Hepatocyte (in vitro differentiated cells): ENCODE measurements at places on chromosomes 4 and X.
A peak's percentile ranks its signal among the peaks of the same experiment; 100 is the strongest.

DNA sequence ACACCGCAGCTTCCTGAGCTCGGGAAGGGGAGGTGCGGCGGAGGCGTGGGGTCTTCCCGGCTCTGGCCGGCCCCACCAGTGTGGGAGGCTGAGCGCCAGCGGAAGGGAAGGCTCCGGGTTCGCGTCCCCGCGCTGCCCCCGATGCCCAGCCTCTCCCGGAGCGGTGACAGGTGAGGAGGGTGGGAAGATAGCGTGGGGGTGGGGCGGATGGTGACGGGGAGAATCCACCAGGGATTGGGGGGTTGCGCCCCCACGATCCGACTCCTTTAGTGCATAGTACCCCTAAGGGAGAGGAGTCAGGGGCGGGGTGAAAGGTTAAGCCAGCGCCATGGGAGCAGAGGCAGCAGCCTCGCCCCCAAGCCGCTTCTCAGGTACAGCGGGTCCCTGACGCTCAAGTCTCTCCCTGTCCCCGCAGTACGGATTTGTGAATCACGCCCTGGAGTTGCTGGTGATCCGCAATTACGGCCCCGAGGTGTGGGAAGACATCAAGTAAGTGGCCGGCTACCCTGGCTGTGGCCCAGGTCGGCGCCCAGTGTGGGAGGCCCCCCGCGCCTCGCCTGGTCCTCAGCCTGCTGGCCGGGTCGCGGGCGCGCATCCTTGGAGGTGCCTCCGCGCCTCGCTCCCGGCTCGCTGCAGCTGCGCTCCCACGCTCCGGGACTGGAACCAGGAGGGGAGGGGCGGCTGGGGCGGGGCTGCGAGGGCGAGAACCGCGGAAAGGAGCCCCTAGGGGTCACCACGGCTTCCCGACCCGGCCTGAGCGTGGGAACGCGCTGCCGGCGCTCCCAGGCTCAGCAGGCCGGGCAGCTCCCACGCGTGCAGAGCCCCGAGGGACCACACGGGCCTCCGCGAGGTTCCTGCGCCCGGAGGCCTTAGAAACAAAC is 791 bp downstream of the GUCY1B1 start:
- peak; percentile 50 for DNase-seq

- no peak for DNase-seq
Observed at GRCh38 chr4:29540439-29541102, 1179.6 kb upstream of the PCDH7 start.

DNA sequence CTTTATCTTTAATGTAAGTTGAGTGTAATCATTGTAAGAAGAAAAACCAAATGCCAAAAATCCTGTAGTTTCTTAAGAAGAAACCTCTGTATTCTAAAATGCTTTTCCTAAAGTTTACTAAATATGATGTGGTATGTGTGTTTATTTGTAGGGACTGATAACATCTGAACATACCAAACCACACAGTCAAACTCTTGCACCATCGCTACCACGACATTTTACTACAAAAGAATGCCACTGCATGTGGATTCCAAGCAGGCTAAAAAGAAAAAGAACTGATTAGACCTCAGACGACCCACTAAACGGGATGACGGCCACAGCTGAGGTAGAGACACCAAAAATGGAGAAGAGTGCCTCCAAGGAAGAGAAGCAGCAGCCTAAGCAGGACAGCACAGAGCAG is 46.1 kb downstream of the LAS1L start:
- no peak for DNase-seq

- no peak for DNase-seq
Observed at GRCh38 chr4:6627832-6628231, 12.7 kb upstream of the MRFAP1 start.

GRCh38 chrX:111308039-111308438 is 37.8 kb upstream of the CAPN6 start:
- no peak for DNase-seq

DNA sequence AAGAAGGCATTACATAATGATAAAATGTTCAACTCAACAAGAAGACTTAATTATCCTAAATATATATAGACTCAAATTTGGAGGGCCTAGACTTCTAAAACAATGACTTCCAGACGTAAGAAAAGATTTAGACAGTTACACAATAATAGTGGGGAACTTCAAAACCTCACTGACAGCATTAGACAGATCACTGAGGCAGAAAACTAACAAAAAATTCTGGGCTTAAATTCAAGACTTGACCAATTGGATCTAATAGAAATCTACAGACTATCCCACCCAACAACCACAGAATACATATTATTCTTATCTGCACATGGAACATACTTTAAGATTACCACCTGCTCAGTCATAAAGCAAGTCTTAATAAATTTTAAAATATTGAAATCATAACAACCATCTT is 93.3 kb upstream of the ARSJ start:
- no peak for DNase-seq

DNA sequence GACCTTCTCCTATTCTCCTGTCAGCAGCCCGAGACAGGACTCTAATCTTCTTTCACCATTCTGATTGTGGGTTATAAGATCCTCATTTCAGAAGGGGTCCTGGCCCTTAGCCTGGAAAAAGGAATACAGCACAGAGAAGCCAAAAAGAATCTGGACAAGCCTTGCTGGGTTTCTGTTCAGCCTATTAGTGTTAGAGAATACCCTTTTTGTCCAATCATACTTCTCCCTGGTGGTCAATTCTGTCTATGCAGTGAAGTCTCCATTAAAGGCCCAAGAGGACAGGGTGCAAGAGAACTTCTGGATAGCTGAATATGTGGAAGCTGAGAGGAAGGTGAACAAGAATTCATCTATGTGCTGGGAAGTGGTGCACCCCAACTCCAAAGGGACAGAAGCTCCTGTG is 105.7 kb upstream of the AGA start:
- DNase-seq = no peak

- DNase-seq = no peak
Observed at GRCh38 chrX:47633689-47634590, 4.2 kb upstream of the CFP start.

DNA sequence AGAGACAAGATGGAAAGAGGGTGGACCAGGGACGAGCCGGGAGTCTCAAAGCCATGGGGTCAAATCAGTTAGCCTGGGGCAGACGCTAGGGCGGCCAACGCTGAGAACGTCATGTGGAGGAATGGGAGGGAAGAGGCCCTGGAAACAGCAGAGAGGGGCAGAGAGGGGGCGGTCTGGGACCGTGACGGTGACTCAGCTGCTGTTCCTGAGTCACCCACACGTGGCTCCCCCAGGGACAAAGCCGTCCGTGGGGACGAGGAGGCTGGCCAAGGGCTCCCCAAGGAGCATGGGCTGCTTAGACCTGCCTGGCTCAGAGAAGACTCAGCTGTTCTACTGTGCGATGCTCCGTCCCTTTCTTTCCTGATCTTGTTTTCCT is 108.4 kb upstream of the LRPAP1 start:
- DNase-seq = no peak

DNA sequence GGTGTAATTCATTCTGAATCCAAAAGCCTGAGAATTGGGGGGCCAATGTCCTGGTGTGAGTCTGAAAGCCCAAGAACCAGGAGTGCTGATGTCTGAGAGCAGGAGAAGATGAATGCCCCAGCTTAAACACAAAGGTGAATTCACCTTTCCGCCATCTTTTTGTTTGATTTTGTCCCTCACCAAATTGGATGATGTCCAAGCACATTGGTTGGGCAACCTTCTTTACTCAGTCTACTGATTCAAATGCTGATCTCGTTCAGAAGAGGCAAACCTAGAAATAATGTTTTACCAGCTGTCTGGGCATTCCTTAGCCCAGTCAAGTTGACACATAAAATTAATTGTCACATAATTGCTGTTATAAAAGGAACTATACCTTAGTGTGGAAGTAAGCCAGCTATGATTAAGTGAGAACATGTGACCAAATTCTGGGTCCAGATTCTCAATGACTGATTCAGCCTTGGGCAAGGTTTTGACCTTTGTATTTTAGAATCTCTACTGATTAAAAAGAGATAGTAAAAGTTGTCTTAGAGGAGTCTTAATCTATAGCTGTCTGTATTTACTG is 34.5 kb upstream of the SLC4A4 start:
- no peak for DNase-seq

DNA sequence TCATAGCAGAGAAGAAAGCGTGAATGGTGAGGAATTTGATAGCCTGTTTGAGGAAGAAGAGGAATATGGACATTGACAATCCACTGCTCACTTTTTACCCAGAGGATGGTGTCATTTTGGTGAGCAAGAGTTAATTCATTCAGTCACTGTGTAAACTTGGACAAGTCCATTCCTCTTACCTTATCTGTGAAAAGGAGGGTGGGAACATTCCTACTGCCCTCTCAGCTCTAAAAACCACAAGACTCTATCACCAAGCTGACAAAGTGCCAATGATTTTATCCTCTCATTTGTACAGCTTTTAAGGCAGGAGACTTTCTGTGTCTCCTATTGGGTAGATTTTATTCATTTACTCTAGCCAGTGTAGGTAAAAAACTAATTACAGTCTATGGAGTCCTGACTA is 103.8 kb downstream of the LUZP4 start:
- peak; percentile 24 for DNase-seq

DNA sequence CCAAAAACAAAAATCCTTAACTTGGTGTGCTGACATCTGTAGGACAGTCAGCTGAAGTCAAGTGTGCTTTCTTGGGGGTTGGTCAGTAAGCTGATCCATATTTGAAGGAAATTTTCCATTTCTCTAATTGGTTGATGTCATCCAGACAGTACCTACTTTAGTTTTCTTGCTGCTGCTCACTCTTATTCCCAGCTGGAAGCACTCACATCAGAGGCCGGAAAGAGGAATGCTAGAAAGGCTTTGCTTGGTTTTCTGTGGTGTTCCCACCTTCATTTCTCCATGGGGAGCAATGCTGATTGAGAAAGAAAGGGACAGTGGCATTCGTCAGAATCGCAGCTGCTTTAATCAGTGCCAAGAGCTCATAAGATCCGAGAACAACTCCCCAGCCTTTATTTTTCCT is 227.0 kb downstream of the C4orf33 start:
- no peak for DNase-seq

DNA sequence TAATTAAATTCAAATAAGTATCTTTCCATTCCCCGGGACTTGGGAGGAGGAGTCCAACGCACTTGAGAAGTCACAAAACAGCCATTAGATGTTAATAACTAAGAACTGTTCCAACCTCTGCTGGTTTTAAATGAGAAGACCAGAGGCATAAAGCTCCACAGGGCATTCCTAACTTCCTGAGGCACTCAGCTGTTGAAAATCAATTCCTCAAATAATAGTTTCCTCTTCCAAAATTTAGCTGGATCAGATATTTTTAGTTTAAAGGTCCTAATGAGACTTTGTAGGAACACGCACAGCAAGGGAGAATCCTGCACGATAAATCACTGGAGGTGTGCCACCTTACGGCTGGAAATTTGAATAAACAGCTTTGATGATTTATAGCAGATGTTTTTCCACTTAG is 504.3 kb upstream of the ZFP42 start:
- no peak for DNase-seq

DNA sequence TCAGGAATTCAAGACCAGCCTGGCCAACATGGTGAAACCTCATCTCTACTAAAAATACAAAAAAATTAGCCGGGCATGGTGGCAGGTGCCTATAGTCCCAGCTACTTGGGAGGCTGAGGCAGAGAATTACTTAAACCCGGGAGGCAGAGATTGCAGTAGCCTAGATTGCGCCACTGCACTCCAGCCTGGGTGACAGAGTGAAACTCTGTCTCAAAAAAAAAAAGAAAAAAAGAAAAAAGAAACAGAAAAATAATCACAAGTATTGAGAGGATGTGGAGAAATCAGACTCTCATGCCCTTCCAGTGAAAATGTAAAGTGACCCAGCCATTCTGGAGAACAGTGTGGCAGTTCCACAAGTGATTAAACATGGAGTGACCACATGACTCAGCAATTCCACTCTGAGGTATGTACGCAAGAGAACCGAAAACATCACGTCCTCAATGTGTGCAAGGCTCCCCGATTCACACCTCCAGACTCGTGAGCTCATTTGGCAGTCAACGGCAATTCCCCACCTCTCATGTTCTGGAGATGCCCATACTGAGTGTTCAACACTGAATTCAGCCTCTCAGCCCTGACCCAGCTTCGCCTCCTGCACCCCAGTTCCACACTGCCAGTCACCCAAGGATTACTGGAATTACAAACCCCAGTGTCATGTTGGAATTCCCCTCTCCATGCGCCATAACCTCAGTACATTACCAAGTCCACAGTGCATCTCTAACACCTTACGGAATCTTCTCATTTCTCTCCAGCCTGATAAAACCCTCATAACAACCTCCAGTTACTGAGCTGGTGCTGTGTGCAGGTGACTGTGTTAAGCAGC is 21.1 kb downstream of the ACOX3 start:
- DNase-seq = no peak

DNA sequence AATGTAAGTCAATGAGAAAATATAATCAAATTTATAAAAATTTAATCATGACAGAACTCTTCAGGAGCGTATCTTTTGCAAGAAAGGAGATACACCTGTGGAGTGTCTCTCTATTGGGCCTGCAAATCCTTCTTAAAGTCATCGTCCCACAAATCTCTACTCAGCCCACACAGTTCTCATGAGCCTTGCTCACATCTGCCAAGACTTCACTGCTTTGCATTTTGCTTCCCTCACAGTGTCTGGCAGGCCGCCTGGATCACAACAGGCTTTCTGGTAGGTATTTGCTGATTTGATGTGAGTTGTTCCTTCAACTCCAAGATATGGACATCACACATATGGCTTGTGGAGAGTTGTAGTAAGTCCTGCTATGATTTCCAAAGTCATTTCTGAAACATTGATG is 183.1 kb upstream of the ARX start:
- DNase-seq = no peak

DNA sequence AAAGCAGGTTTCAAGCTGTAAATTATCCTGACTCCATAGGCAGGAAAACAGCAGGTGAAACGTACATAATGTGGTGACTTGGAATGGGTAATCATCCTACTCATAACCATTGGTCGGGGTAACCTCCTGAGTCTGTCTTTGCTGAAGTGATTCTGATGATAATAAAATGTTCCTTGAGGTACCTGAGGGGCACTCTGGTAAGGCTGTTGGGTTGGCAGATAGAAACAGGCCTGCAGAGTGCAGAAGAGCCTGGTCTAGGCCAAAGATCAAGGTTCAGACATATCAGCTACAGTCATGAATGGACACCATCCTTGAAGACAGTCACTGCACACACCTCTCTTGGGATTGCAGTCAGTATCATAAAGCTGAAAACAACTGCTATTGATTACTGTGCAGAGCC is 174.7 kb upstream of the RPL34 start:
- DNase-seq = peak; percentile 19

- no peak for DNase-seq
Observed at GRCh38 chr4:10741961-10742699, 57.6 kb upstream of the CLNK start.

- no peak for DNase-seq
Observed at GRCh38 chrX:43878906-43879526, 3.2 kb downstream of the MAOB start.

DNA sequence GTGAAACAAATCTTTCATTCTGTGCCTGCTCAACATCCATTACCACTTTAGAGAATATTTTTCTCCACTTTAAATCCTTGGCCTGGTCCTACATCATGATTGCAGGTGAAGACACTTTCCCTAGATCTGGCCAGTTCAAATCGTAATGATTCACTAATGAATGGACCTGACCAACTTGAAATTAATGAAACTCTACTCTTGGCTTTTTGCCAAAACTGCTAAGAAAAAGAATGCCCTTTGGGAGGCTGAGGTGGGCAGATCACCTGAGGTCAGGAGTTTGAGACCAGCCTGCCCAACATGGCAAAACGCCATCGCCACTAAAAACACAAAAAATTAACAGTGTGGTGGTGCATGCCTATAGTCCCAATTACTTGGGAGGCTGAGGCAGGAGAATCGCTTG is 1082.6 kb upstream of the LCORL start:
- no peak for DNase-seq

GRCh38 chrX:136250191-136251040 is 784 bp downstream of the MAP7D3 start:
- DNase-seq = peak; percentile 10
